ENCODE measurements at places on chromosomes 4 and X.

- DNase-seq, result no peak
Measured at GRCh38 chr4:40811956-40812355, 62.2 kb downstream of the NSUN7 start.

GRCh38 chr4:97394653-97395052 is 748.6 kb downstream of the STPG2 start:
- no peak for DNase-seq

DNA sequence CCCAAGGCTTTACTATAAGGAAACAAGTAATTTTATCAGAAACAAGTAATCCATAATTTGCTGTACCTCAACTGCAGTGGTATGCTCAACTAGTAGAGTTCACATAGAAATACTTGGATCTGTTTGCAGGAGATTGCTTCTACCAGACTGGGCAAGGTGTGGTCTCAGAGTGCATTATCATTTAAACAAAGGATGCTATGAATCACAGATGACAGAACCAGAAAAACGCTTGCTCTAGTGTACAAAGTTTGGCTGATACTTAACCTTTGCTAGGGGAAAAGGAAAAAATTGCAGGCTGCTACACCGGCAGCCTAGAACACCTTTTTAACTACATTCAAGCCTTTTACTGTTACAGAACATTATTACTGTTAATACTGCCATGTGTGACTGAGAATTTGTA is 97.1 kb downstream of the ENOX2 start:
- no peak for DNase-seq

DNA sequence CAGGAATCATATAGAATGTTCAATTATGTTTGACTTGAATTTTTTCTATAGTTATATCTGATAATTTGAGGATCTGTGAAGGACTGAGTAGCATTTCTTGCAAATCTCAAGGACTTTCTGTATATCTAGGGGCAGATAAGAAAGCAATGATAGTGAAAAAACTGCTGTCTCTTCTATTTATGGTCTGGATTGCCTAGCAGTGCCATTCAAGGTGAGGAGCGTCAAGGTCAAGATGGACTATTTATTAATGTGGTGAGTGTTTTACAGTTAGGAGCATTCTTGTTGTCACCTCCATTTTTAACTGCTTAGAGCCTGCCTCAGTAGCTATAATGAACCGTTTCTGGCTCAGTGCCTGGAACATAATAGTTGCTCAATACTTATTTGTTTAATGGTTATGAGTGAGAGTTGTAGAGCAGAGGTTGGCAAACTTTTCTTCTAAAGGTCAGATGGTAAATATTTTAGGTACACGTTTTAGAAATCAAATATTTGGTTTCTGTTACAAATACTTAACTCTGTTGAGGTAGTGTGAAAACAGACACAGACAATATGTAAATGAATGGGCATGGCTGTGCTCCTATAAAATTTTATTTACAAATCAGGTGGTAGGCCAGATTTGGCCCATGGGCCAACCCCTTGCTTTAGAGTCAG is 523.2 kb upstream of the IGFBP7 start:
- no peak for DNase-seq

GRCh38 chr4:137661693-137662092 is 129.4 kb upstream of the PCDH18 start:
- no peak for DNase-seq

DNA sequence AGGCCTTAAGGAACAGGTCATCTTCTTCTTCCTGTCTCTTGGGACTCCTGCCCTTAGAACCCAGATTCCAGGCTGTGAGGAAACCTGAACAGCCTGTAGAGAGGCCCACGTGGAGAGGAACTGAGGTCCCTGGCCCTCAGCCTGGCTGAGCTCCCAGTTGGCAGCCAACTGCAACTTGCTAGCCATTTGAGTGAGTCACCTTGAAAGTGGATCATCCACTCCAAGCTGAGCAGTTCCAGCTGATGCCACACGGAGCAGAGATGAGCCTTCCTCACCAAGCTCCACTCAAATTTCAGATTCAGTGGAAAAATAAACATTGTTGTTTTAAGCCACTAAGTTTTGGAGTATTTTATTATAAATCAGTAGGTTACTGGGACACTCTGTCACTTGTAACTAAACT is 392.5 kb downstream of the BCOR start:
- DNase-seq, result peak; percentile 45

- DNase-seq, result no peak
Measured at GRCh38 chrX:133653358-133653757, 238.1 kb upstream of the GPC4 start.

- no peak for DNase-seq
Measured at GRCh38 chr4:88333741-88334405, 44.8 kb upstream of the HERC6 start.

DNA sequence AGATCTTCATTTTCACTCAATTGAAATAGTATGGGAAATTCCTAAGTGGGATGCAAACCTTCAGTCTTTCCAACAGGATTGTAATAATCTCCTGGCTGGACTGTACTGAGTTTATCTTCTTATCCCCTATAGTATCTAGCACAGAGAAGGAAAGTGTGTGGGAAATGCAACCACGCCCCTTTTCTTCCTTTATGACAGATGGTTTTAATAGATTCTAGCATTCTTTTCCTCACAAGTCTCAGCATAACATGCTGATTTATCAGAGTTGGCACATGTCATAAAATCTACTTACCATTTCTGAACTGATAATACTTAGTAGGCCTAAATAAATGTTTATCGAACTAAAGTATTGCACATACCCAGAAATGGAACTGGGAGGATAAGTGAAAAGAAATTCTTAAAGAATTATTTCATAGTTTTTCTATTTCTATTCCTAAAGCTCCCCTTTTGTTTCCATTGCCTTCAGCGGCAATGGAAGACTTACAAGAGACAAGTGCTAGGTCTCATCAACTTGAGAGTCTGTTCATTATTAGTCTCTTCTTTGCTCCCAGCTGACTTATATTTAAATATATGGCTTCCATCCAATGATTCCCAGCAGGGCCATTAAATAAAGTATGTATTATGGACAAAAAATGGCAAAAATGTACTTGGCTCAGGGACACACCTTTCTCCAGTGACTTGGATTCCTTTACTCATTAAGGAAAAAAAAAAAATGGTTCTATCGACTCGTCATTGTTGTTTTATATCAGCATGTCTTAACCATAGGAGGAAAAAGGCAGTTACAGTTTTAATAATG is 484.5 kb downstream of the IL1RAPL1 start:
- DNase-seq, result no peak

Data from HT-29 (cell line).